ENCODE measurements at places on chromosomes 4 and X.

DNA sequence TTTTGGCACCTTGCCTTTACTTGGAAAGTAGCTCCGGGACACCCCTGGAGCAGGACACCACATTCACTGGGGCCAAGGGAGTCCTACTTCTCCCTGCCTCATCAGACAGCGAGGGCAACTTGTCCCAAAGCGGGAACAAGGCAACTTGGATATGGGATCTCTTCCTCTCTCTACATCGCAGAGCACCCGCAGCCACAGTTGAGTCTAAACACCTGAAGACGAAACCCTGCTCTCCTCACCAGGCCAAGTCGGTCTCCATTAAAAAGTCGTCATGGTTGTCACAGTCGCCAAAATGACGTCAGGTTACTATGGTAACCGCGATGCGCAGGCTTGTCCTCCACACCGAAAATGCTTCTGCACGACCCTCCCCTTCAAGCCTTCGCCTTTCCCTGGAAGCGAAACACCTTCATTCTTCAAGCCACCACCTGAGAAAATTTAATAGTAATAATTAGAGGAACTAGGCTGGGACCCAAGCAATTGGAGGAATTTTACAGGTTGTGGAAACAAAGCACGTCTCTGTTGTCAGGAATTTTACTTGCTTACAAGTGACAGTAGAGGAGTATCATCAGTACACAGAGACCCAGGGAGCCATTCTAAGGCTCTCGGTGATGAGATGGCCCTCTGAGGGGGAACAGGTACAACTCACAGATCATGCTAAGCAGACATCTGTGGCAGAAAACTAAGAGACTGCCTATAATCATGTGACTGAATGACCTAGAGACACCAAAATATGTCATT lies 30.5 kb upstream of the TCEAL4 start:
- peak; percentile 22 for DNase-seq

DNA sequence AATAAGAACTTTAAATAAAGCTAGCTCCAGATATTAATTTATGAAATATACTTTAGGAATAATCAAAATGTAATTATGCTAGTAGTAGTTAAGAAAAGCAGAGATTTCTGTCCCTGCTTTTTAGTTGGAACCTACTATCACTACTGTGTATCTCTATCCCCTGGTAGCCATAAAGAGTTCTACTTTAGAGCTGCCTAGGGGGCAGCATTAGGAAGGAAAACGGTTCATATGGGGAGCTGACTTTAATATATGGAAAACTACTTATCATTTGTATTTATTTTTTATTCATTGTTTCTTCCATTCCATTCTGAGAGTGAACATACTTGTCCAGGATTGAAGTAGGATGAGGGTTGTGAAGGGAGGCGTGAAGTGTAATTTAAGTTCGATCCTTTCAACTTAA lies 40.9 kb downstream of the CPEB2 start:
- no peak for DNase-seq

DNA sequence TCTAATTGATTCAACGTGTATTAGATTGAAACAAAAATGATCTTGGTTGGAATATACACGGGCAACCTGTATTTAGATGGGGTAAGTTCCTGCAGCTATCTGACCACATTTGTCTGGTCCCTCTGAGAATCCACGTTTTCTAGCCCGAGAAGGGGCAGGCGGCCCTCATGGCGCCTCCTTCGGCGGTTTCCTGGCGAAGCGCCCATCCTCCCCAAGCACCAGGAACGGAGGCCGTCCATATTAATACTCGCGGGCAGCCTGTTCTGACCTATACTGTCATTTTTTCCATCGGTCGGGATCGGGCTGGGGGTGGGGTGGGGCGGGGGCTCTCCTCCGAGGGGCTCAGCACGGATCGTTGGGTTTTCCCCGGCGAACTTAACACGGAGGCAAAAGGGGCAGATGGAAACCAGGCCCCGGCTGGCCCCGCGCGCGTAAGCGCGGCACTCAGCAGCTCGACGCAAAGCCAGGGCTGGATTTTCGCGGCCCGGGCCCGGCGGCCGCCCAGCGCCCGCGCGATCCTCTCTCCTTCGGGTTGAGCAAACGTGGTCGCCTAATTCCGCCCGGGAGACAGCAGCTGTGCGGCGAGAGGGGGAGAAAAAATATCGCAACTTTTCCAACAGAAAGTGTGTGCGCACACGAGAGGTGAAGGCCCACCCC lies 77.2 kb upstream of the BCOR start:
- DNase-seq, result no peak

- DNase-seq, result no peak
These were observed 37.8 kb downstream of the SORBS2 start for GRCh38 chr4:185774131-185774653.

- no peak for DNase-seq
These were observed 258.0 kb downstream of the COL25A1 start for GRCh38 chr4:109044431-109044830.

DNA sequence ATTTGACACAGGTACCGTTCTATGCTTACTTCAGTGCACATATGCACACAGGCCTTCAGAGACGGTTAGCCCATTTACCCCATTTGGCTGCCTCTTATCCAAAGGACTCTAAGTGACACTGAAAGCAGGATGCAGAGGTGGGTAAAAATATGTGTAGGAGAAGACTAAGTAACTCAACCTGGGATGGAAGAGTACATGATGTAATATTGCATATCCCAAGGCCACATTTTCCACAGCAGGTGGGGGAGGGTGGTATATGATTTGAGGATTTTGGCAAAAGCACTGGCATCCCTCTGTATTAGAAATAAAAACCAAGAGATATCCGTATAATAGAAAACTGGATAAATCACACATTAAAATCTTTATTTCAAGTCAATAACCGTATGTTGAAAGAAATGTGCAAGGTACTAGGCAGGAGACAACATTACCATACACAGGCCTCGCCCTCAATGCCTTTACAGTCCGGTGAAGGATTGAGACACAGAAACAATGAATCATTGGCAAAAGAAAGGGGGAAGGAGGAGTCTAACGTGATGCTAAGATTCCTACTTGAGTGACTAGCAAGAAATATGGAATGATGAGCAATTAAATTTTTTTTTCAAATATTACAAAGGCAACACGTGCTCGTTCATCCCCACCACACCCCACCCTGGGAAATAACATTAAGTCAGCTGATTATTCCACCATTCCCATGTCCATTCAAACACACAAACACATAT lies 161.0 kb upstream of the RASGEF1B start:
- no peak for DNase-seq

DNA sequence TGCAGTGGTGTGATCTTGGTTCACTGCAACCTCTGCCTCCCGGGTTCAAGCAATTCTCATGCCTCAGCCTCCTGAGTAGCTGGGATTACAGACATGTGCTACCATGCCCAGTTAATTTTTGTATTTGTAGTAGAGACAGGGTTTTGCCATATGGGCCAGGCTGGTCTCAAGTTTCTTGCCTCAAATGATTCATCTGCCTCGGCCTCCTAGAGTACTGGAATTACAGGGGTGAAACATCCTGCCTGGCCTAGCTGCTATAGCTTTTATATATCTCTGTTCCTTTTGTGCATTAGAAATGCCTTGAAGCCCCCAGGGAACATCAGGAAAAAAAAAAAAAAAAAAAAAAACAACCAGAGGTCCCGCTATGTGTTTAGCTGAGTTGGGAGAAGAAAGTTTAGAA lies 34.8 kb downstream of the UBE2K start:
- no peak for DNase-seq

GRCh38 chr4:76035141-76035540 lies 729 bp downstream of the CXCL11 start:
- no peak for DNase-seq

- DNase-seq, result no peak
These were observed 111.0 kb downstream of the DHX15 start for GRCh38 chr4:24473309-24473721.

DNA sequence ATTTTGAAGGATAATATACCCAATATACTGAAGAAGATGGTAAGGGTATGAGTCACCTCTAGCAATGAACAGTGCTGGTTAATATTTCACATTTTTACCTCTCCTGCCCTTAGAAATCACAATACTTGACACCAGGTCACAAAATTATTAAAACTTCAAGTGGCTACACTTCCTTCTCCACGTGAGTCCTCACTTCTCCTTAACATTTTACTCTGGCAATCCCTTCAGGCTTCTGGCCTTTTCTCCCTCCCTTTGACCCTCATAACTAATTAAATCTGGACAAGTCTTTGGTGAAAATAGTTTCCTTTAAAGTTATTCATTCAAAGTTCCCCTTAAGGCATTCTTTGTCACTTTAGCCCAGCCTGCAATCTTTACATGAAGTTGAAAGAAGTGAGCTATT lies 190.4 kb downstream of the UNC5C start:
- DNase-seq, result no peak

DNA sequence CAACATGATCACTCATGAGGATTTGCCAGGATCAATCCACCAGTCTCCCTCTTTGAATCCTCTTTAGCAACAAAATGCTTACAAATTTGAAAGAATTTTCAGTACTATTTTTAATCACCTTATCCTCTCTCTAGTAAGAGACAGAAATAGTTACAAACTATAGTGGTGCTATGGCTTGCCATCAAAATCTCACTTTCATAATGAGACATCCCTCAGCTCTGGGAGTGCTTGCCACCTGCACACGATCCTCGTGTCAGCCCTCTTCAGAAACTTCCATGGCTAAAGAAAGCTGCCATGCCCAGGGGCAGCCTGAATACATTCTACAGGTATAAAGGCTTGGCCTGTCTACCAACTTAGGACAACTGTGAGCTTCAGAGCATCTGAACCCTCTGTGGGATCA lies 5.1 kb upstream of the DHX15 start:
- DNase-seq, result no peak
